RWPE2 (cell line): ENCODE measurements at places on chromosomes 1 and 21.

- no peak for DNase-seq
- no peaks in the 10 kb centered on the region for H3K36me3 ChIP-seq
- no peaks in the 10 kb centered on the region for H3K4me1 ChIP-seq
- H3K4me3 ChIP-seq = no peak overlapping the region
- H3K27me3 ChIP-seq = no peaks in the 10 kb centered on the region
These were observed 171.8 kb upstream of the C1orf87 start for GRCh38 chr1:60245324-60245723.

GRCh38 chr1:33036526-33037503 is at the start of gene AK2:
Gene AK2 (minus strand): TSS chr1:33036883. CDS start chr1:33036828, 55 bp downstream.
- no peaks in the 10 kb centered on the region for H3K27me3 ChIP-seq
- H3K4me1 ChIP-seq = peaks cover 18% of the 10 kb centered on the region
- peaks cover 36% of the 10 kb centered on the region for H3K36me3 ChIP-seq
- peak within 1 kb of the TSS; percentile 33 for H3K27ac ChIP-seq
- H3K4me3 ChIP-seq = peak within 1 kb of the TSS; percentile 81

DNA sequence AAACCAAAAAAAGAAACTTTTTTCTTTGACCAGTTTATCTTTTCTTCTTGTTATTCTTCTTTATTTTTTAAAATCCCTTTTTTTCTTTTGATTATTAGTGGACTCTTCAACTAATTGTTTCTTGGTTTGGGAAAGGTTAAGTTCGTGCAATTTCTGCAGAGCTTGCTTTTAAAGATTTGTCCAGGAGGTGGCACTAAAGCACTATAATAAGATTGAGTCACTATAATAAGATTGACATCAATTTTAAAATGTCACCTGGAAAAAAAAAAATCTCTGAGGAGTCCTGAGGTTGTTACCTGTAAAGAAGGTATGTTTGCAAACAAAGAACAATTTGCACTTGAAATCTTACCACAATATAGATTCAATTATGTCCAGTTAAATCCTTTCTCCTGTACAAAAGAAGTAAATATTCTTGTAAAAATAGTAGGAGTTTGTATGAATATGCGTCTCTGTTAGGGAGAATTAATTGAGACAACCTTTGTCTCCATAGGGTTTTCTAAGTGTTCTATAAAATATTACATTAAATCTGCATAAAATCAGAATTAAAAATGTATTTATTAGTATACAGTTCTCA is 166.7 kb downstream of the ADGRL4 start:
- no peaks in the 10 kb centered on the region for H3K4me1 ChIP-seq
- H3K36me3 ChIP-seq = no peaks in the 10 kb centered on the region
- no peak overlapping the region for H3K4me3 ChIP-seq
- no peak for DNase-seq
- H3K27ac ChIP-seq = peak overlapping the region; percentile 29

DNA sequence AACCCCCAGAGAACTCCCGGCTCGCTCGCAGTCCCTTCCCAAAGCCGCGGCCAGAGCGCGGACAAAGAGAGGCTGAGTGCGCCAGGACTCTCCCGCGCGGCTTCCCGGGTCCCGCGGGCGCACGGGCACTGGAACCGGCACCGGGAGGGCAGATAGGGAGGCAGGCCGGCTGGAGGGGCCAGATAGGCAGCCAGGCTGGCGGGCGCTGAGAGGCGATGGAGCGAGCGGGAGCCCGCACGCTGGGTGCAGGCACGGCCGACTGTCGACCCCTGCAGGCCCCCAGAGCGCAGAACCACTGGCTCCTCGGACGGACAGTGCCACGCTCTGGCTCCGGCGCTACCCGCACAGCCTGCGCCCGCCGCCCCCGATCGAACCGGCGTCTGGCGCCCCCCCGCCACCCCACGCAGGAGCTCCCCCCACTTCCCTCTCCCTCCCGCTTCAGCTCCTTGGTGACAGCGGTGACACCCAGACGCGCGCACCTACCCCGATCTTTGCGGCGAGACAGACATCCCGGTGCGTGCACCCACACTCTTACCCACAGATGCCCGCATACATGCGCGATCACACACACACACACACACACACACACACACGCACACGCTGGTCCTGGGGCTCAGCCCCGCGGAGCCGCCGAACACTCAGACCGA is 534 bp downstream of the SLC6A9 start:
- peak overlapping the region; percentile 62 for H3K4me3 ChIP-seq
- H3K27ac ChIP-seq = peak overlapping the region; percentile 72
- H3K36me3 ChIP-seq = peaks cover 9% of the 10 kb centered on the region; the same call in 1 of the 2 replicates
- DNase-seq = no peak
- H3K4me1 ChIP-seq = peaks cover 26% of the 10 kb centered on the region

GRCh38 chr1:180112091-180112490 is 42.6 kb upstream of the QSOX1 start:
- H3K36me3 ChIP-seq = peaks cover 35% of the 10 kb centered on the region
- H3K4me1 ChIP-seq = peaks cover 8% of the 10 kb centered on the region
- H3K27me3 ChIP-seq = no peaks in the 10 kb centered on the region
- no peak overlapping the region for H3K27ac ChIP-seq
- no peak overlapping the region for H3K4me3 ChIP-seq
- no peak for DNase-seq

- no peaks in the 10 kb centered on the region for H3K36me3 ChIP-seq
- peaks cover 39% of the 10 kb centered on the region for H3K4me1 ChIP-seq
- peak; percentile 68 for DNase-seq
- H3K27me3 ChIP-seq = no peaks in the 10 kb centered on the region
- peak overlapping the region; percentile 97 for H3K27ac ChIP-seq
- H3K4me3 ChIP-seq = no peak overlapping the region
These were observed 35.4 kb upstream of the CD1D start for GRCh38 chr1:158145173-158145719.
